ENCODE measurements at places on chromosomes 16 and 17.

DNA sequence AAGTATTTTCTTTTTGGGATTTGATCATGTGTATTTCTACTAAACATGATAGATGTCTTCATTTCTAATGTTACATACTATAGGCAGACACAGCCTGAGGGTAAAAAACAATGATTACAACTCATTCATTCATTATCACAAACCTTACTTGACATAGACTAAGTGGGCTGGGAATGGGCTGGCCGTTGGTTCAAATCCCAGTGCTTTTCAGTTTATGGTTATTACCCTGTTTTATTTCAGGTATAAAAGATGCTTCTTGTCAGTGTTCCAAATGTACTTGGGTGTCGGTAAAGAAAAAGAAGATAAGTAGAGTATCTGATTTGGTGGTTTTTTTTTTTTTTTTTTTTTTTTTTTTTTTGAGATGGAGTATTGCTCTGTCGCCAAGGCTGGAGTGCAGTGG is 149.7 kb upstream of the ZFHX3 start:
- DNase-seq: no peak

DNA sequence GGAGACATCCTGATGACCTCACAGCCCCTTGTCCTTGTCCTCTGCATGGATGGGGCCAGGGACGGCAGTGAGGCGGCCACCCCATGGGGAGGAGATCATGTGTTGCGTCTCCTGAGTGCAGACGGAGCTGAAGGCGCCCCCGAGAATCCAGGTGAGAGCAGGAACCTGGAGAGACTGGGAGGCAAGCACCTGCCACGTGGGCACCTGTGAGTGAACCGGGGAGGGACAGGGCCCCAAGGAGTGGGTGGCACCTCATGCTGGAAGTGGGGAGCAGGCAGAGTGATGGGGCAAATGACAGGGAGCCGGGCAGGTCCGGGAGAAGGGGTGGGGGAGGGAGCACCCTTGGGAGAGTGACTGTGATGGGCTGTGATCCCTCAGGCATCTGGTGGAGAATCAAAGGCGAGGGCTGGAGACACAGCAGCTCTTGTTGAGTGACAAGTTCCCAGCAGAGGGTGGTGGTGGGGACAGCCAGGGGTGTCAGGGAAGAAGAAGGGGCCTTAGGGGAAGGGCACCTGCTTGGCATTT is 174.3 kb upstream of the CHMP6 start:
- DNase-seq: no peak

- DNase-seq: no peak
These were observed 23.8 kb downstream of the LDHD start for GRCh38 chr16:75092777-75093176.

DNA sequence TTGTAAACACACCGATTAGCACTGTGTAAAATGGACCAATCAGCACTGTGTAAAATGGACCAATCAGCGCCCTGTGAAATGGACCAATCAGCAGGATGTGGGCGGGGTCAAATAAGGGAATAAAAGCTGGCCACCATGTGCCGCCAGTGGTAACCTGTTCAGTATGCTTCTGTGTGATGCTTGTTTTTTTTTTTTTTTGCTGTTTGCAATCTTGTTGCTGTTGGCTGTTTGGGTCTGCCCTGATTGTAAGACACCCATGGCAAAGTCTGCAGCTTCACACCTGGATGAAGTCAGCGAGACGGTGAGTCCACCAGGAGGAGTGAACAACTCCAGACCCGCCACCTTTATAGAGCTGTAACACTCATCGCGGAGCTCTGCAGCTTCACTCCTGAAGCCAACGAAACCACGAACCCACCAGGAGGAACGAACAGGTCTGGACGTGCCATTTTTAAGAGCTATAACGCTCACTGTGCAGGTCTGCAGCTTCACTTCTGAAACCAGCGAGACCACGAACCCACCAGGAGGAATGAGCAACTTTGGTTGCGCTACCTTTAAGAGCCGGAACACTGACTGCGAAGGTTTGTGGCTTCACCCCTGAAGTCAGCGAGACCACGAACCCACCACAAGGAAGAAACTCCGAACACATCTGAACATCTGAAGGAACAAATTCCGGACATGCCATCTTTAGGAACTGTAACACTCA is 85.0 kb upstream of the MED9 start:
- no peak for DNase-seq

DNA sequence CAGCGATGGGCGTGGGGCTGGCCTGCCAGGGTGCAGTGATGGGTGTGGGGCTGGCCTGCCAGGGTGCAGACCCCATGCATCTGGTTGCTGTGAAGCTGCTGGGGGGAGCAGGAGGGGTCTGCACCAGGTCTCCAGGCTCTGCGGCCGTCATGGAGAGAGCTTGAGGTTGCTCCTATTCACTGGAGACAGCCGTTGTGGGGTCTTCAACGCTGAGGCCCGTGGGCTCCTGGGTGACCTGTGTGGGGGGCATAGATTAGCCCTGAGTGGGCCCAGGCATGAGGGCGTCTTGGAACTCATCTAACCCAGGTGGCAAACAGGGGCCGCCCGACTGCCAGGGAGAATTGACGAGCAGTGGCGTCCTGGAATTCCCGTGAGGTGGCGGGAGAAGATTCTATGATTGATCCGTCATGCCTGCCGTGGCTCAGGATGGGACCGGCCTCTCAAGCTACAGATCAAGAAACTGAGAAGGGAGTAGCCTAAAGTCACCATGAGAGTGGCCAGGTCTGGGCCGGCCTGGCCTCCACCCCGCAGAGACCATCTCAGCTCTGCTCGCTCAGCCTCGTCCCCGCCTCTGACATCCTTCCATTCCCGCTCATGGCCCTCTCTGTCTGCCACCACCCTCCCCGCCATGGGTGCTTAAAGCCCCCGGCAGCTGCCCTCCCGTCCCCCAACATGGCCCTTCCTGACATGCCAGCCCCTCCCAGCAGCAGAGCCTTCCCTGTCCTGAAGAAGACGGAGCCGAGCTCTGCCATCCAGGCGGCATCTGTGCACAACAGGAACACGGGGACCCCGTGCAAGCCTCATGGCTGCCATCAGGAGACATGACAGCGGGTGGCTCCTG is 50.7 kb upstream of the ACSF3 start:
- no peak for DNase-seq

GRCh38 chr16:55567382-55567781 is 898 bp downstream of the CAPNS2 start:
- no peak for DNase-seq

- DNase-seq: no peak
These were observed 9.5 kb upstream of the PPP1R27 start for GRCh38 chr17:81844327-81844851.

DNA sequence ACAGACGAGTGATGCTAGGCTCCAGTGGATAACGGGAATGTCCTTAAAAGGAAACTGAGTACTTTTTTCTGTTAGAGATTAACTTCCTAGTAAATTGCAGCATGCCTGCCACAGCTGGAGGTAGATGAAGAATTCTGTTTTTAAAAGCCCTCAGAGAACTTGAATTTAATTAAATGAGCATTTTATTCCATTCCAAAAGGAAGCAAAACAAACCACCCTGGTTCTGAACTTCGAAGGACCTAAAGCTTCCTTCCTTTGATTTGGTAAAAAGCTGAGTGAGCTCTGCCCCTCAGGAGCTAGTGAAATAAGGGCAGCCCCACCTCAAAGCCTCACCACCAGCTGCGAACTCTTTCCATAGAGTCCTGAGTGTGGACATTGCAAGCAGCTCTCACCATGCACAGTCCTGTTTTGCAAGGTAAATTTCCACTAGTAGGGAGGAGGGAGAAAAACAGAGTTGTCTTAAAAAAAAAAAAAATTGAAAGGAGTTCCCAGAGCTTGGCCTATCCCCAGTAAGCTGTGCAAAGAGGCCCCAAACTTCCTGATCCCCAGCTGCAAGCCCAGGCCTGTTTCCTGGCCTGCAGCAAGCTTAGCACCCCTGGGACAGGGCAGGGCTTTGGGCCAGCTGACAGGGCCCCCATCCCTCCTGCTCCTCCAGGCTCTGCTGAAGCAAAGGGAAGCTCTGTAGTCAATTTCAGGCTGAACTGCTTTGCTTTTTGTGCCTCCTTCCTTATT is 11.2 kb downstream of the CHD9NB start:
- no peak for DNase-seq

DNA sequence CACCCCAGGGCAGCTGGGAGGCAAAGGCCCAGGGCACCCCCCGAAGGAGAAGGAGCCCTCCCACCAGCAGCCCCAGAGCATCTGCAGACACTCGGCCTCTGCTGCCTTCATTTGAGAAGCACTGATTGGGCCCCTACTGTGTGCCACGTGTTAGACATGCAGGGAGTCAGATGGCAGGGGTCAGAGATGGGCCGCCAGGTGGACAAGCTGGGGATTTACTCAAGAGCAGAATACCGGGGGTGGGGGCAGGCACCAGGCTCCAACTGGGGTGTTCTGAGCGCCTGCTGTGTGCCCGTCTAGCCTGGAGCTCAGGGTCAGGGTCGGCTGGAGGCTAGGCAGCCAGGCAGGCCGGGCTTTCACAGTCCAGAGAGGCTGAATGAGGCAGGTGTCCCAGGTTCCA is 18.7 kb downstream of the TPSG1 start:
- no peak for DNase-seq

DNA sequence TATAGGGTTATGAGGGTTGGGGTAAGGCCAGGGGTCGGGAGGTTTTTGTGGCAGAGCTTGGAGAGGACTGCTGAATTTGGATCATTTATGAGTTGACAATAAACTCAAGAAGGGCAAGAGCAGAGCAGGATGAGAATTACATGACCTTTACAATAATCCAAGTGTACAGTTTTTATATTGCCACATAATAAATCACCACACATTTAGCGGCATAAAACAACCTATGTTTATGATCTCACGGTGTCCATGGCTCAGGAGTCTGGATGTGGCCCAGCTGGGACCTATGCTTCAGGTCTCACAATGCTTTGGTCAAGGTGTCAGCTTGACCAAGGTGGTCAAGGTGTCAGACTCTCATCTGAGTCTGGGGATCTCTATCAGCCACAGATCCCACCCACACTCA is 118.3 kb upstream of the WSCD1 start:
- no peak for DNase-seq

GRCh38 chr17:16880121-16880842 is 91.6 kb downstream of the TNFRSF13B start:
- DNase-seq: no peak

DNA sequence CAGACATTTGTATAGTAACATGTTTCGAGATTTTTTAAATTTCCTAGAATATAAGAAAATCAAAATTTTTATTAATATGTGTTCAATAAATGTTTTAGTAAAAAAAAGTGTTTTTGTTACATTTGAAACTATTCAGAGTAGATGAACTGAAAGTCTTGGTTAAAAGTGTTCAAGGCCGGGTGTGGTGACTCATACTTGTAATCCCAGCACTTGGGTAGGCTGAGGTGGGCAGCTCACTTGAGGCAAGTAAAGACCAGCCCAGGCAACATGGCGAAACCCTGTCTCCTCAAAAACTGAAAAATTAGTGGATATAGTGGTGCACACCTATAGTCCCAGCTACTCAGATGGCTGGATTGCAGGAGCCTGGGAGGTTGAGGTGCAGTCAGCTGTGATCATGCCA is 16.8 kb upstream of the PHKG2 start:
- DNase-seq: no peak

DNA sequence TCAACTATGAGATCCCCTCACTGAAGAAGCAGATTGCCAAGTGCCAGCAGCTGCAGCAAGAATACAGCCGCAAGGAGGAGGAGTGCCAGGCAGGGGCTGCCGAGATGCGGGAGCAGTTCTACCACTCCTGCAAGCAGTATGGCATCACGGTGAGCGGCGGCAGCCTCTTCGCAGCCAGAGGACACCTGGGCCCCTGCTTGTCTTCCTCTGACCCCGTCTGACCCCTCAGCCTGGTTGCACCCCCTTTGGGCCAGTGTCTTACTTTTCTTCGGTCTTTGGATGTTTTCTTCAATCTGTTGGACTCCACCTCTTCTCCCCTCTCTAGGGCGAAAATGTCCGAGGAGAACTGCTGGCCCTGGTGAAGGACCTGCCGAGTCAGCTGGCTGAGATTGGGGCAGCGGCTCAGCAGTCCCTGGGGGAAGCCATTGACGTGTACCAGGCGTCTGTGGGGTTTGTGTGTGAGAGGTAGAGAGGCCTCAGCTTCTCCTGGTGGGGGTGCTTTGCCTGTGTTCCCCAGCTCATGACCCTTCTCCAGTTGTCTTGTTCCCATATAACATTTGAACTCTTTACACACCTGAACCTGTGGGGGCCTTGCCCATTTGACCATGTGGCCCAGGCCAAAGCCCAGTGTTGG is 4.4 kb downstream of the CDK5RAP3 start:
- DNase-seq: no peak

GRCh38 chr16:64419832-64420231 is 702.0 kb downstream of the CDH11 start:
- DNase-seq: no peak

- DNase-seq: no peak
These were observed 76.3 kb downstream of the TANC2 start for GRCh38 chr17:63042256-63042812.

DNA sequence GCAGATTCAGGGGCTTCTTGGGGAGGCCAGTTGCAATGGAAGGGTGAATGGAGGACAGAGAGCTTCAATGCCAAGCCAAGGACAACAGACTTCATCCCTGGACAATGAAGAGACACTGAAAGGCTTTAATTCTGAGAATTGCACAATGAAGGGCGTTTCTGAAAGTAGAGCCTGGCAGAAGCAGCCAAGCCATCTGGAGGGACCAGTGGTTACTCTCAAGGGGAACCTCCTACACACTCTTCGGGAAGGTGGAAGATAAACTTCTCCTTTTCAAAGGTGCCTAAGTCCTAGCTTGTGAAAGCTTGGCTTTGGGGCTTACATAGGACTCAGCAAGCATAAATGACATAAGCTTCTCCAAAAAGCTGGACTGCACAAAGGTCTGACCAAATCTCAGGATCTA is 6.2 kb upstream of the CES1 start:
- DNase-seq: no peak

GRCh38 chr17:29150161-29150560 is 30.0 kb downstream of the MYO18A start:
- DNase-seq: no peak

GRCh38 chr16:1538804-1539520 is 5.5 kb downstream of the TMEM204 start:
- DNase-seq: no peak

- no peak for DNase-seq
These were observed 160.4 kb downstream of the ABCA8 start for GRCh38 chr17:68794636-68795434.
